NCI-H1436 treated with DMSO at 0.1 percent for 48 hours (cell line): ENCODE measurements at places on chromosomes 1 and 21.

GRCh38 chr1:168957818-168958217 lies 148.7 kb upstream of the ATP1B1 start:
- DNase-seq: no peak

DNA sequence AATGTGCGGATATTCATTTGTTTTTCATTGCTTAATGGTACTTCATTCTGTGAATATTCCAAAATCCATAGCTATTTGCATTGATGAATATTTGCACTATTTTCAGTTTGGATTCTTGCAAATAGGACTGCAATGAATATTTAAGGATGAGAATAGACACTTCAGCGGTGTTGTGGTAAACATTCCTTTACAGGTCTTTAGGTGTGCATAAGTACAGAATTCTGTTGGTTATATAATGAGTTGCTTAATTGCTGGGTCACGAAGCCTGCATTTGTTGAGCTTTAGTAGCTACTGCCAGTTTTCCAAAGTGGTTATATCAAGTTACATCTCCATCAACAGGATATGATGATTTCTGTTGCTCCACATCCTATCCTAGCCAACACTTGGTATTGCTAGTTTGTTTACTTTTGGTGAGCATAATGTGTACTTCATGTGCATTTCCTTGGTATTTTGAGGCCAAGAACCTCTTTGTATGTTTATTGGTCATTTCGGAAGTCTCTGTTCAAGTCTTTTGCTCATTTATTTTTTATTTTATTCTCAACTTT lies 64.2 kb upstream of the CYYR1 start:
- DNase-seq: no peak

DNA sequence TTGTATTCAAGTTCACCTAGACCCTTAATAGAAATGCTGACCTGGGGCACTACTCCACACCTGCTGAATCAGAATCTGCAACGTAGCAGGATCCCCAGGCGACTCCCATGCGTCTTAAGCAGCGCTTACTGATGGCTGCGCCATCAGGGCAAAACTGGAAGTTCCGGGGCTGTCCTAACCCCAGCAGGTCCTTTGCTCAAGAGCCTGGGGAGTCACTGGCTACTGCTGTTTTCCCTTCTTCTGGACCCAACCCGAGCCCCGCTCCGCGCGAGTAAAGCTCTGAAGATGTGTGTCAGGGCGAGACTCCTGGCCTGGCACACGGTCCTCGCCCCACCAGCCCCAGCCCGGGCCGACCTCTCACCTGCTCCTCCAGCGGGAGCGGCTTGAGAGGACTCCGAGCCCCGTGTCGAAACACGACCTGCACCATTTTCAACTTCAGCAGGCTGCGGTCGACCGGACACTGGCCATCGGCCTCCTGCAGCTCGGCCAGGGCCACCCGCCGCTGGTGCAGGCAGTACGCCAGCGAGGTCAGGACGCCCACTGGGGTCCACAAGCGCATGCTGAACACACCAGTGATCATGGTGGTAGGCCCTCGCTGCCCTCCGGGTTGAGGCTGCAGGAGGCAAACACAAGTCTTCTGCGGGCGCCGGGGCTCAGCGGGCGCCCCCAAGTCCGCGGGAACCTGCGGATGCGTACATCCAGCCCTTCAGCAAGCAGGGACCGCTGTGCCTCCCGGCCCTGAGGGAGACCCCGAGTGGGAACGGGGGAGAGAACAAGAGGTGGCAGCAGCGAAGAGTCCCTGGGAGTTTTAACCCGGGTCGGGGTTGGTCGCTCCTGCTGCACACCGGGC lies 630 bp downstream of the ACP6 start:
- DNase-seq: no peak

DNA sequence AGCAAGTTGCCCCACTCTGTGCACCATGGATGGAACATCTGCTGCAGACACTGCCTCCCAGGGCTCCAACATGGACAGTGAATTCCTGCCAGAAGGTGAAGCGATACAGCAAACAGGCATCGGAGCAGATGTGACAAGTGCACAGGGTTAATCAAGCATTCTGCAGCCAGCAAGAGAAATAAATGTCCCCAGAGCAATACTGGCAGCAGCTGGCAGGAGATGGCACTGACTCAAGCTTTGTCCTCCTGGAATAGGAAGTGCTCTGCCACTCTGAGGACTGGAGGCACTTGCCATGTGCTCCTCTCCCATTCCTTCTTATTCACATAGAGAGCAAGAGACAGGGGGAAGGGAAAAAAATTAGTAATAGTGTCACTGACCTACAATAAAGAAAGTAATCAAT lies 402.7 kb upstream of the DAB1 start:
- no peak for DNase-seq

DNA sequence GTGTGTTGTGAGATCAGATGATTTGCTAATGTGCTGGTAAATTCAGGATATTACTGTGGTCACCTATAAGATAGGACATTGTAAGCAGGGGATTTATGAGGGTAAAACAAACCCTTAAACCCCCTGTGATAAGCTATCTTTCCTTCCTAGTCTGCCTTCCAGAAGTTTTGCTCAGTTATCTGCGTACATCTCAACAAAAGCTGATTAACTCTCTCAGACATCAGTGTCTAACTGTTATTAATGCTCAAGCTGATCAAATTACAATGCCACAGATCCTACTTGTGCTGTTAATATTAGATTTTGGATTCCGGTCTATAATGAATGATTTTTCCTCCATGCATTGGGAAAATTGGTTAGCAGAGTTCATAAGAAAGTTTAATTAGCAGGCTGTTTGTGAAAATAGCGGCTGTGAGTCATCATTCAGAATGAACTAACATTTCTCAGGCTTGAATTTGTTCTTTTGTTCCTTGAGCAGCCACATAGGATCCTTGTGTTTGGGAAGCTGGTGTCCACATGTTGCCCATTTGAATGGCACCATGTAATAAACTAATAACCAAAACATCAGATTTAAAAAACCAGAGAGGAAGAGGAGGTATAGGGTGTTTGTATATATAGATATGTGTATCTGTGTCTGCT lies 48.7 kb downstream of the ELAVL4 start:
- no peak for DNase-seq

- DNase-seq: no peak
These were observed 63.2 kb downstream of the PLEKHA6 start for GRCh38 chr1:204296431-204296988.
